ENCODE measurements at places on chromosomes 11 and 22.

- DNase-seq = no peak
Observed at GRCh38 chr11:72951888-72952287, 137.7 kb downstream of the ATG16L2 start.

DNA sequence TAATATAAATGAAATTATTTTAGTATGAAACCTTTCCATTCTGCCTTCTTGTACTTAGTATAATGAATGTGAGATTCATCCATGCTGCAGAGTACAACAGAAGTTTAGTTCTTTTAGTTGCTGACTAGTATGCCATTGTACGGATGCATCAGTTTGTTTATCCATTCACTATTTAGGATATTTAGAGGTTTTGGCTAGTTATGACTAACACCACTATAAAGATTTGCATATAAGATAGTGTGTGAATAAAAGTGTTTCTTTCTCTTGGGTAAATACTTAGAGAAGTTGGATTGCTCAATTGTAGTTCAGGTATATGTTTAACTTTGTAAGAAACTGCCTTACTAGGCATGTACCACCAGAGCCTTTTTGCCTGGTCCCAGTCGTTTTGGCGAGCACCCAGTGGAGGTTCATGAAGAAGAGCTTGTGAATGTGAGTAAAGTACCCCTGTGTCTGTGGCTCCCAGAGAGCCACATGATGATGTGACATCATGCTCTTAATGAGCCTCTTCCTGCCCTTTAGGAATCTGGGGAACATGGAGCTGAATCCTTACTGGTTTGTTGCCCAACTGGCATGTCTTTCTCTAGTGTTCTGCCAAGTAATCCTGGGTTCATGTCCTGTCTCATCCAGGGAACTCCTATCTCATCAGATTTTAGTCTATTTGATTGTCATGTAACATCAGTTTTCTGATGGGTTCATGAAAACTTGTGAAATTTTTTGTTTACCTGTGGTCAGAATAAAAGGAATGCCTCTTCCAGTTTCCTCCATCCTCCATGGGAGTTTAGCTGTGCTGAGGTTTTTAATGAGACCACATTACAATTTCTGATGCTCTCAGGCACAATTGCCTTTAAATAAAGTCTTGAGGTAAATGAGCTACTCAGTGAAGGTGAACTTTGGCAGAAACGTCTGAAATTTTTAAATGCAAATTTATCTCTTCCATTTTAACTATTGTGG is 234.8 kb downstream of the CASP12 start:
- DNase-seq = no peak

GRCh38 chr11:64867748-64868462 is 10.5 kb downstream of the EHD1 start:
- DNase-seq = no peak

GRCh38 chr11:112785719-112786118 is 175.5 kb upstream of the NCAM1 start:
- no peak for DNase-seq

- DNase-seq = peak; percentile 58
Observed at GRCh38 chr22:26484360-26484706, 656 bp downstream of the SRRD start.

DNA sequence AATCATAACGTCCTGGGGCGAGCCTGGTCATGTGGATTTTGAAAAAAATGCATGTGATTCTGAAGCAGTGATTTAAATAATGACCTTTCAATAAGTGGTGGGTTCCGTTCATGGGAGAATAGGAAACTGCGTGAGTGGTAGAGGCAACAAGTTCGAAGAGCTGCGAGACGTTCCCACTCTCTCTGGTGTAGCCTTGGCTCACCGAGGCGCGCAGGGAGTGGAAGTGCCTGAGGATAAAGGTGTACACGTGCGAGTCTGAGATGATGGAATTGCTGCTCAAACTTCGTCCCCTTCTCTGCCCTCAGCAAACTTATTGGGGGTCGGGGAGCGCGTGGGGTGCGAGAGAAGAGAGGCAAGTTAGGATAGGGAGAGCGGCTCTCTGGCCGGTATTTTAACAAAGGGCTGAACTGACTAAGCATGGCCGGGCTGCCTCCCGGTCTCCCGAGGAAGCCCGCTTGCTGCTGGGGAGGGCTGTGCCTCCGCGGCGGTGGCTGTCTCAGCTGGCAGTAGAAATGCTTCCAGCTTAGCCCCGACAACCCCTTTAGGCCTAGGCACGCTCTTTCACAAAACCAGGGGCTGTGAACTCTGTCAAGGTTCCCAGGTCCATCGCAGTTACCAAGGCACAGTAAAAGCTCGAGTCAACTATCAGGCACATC is 875 bp upstream of the STT3A start:
- DNase-seq = peak; percentile 37

DNA sequence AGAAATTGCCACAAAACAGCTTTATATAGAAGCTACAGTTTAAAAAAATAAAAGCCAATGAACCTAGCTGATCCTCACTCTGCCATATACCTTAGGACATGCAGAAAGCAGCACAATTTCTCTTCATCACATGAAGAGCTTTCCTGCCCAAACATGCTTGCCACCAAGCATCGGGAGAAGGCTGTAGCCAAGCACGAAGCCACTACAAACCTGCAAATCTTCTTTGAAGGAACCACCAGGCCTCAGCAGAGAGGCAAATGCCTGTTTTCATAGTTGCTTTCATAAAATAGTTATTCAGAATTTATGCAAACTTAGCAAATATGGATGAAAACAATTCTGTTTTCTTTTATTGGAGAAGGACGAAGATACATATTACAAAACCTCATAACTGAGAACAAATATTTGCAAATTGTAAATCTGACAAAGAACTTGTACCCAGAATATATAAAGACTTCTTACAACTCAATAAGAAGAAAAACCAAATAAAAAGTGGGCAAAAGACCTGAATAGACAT is 100.3 kb downstream of the RBFOX2 start:
- DNase-seq = no peak

GRCh38 chr11:112580864-112581263 is 320.2 kb upstream of the PLET1 start:
- no peak for DNase-seq

GRCh38 chr11:24298146-24298545 is 198.7 kb upstream of the LUZP2 start:
- DNase-seq = no peak

- DNase-seq = no peak
Observed at GRCh38 chr11:11070976-11071375, 213.1 kb upstream of the ZBED5 start.

DNA sequence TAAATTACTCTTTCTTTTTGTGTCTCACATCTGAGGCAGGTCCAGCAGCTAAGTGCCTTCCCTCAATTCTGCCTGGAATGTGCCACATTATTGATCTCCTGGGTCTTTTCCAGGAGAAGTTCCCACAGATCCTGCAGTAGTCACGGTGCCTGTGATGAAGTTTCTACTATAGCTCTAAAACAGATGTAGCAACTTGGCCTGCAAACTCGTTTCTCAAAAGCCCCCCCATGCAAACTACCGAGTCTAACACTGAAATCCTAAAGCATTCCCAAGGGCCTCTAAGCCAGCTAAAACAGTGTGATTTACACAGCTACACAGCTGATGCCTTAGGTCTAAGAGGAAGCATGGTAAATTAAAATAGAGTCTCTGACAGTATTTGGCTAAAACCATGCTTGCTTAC is 54.3 kb downstream of the DDI1 start:
- no peak for DNase-seq

GRCh38 chr11:112814168-112814567 is 147.1 kb upstream of the NCAM1 start:
- DNase-seq = no peak

DNA sequence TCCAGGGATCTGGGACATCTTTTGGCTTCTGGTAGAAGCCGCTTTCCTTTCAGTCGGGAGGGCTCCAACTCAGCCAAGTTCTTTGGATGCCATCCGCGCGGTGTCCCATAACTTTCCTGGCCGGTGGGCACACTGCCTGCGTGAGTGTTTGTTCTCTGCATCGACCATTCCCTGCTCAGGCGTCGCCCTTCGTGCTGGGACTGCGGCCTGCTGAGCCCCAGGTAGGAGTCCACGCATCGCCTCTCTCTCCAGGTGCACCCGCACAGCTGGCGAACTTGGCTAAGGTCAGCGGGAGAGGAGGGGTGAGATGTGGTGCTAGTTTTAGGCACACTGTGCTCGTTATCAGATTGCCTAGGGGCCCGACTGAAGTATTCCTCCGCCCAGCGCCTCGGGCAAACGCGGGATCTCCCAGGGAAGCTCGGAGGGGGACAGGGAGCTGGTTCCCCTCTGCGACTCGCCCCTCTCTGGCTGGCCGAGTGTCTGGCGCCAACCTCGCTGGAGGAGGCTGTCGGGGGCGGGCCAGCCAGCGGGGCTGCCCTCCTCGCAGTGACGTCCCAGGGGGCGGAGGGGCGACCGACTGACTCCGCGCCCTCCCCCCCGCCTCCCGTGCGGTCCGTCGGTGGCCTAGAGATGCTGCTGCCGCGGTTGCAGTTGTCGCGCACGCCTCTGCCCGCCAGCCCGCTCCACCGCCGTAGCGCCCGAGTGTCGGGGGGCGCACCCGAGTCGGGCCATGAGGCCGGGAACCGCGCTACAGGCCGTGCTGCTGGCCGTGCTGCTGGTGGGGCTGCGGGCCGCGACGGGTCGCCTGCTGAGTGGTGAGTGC is at the start of gene LAYN:
Gene LAYN, plus strand, starts transcription at position 607 of the 823 bp plus-strand sequence. Its CDS starts 124 bp downstream, at position 731.
- peak; percentile 29 for DNase-seq

DNA sequence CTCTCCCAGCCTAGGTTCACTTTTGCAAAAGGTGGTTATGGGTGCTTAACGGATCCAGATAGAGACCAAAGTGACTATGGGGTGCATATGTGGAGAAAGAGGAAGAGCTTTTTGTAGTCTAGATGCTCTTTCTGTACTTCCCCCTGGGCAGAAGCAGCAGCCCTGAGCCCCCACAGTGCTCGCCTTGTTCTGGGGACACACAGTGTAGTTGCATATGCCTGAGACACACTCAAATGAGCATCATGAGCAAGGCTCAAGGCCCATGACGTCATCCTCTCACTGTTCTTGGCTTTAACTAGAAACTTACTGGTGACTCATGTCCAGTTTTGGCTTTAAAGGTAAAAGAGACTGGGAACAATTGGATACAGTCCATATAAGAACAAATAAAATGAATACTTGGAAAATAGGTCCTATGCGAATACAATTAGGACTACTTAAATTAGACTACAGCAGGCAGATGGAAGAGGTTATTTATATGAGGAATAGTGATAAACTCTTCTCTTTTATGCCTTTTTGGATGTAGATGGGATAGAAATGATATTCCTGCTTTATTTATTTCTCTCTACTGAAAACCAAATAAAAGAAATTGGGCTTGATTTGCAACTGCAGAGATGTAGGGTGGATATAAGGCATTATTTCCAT is 20.1 kb upstream of the PEX26 start:
- DNase-seq = no peak

DNA sequence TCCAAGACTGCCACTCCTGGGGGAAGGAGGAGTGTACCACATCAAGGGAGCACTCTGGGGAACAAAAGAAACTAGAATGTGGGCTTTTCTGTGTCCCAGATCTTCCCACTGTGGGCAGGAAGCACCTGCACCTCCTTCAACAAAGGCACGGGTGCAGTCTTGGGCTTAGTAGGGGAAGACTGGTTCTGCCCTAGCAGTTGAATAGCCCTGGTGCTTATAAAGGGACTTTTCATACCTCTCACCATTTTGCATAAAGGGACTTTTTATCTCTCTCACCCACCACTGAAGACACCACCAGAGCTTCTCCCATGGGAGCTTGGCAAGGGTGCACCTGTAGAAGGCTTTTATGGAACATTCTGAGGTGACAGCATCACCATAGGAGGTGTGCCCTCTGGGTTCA is 65.8 kb upstream of the MS4A8 start:
- DNase-seq = no peak

DNA sequence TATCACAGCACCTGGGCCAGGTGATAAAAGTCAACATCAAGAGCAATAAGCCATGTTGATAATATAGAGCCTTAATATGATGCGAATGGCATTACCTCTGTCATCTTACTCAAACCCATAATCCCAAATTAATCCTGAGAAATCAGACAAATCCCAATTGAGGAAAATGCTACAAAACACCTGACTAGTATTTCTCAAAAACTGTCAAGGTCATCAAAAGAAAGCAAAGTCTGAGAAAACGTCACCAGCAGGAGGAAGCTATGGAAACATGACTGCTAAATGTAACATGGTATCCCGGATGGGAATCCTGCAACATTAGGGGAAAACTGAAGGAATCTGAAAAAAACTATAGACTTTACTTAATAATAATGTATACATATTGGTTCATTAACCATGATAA is 29.6 kb downstream of the ASCL2 start:
- no peak for DNase-seq

GRCh38 chr11:67022961-67023956 is at the start of gene SYT12:
Gene SYT12, plus strand, starts transcription at chr11:67023134. Its CDS starts 7,011 bp downstream, at chr11:67030145.
- DNase-seq = no peak
